Islet precursor cell (in vitro differentiated cells): ENCODE measurements at places on chromosomes 12 and 14.
A peak's percentile ranks its signal among the peaks of the same experiment; 100 is the strongest.

GRCh38 chr12:113478351-113479011, 6.8 kb upstream of the LHX5 start:
- no peak for DNase-seq

DNA sequence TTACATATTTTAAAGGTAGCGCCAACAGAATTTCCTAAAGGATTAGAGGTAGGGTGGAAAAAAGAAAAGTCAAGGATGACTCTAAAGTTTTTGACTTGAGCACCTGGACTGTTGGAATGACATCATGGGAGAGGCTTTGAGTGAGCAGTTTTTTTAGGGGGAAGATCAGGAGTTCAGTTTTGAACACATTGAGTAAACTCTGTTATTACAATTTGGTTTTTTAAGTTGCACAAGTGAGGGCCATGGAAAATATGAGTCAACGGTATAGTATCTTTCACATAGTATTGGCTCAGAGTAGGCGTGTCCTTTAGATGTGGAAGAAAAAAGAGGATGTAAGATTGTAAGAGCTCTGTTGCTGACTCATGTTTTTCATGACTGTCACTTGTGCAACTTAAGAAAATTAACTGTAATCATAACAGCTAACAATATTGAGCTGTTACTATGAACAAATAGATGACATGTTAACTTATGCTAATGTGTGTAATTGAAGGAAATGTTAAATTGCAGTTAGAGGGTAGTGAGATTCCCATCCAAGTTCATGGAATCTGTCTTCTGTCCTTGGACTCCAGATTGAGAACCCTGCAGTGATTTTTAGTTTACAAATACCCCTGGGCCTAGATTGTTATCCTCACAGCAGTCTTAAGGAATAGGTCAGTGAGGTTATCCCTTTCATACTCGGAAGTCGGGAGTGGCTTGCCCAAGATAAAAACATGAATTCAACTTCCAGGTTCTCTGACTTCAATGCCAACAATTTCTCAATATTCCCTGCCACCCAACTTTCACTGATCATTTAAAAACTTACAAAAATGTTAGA, 48.2 kb upstream of the ATP2B1 start:
- no peak for DNase-seq

GRCh38 chr12:112341046-112341825, 41.0 kb downstream of the HECTD4 start:
- no peak for DNase-seq

GRCh38 chr14:60254176-60254575, 5.2 kb downstream of the PPM1A start:
- no peak for DNase-seq

- DNase-seq = peak; percentile 74
Observed at GRCh38 chr12:119696943-119697342, 29.0 kb downstream of the PRKAB1 start.

DNA sequence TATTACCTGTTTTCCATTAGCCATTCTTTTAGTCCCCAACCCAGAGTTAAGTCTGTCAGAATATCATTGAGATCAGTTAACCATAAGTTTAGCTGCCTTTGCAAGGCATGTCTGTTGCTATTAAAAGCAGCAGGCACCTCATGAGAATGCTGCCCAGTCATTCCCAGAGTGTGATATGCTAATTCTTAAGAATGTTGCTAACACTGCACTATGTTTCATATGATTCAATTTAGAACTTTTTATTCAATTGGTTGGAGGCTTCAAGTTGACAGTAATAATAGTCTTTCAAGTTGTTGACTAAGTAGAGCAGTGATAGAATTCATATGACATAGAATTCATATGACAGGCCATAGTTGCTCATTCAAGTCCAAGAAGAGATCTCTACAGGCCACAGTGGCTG, 292.3 kb downstream of the FUT8 start:
- no peak for DNase-seq

DNA sequence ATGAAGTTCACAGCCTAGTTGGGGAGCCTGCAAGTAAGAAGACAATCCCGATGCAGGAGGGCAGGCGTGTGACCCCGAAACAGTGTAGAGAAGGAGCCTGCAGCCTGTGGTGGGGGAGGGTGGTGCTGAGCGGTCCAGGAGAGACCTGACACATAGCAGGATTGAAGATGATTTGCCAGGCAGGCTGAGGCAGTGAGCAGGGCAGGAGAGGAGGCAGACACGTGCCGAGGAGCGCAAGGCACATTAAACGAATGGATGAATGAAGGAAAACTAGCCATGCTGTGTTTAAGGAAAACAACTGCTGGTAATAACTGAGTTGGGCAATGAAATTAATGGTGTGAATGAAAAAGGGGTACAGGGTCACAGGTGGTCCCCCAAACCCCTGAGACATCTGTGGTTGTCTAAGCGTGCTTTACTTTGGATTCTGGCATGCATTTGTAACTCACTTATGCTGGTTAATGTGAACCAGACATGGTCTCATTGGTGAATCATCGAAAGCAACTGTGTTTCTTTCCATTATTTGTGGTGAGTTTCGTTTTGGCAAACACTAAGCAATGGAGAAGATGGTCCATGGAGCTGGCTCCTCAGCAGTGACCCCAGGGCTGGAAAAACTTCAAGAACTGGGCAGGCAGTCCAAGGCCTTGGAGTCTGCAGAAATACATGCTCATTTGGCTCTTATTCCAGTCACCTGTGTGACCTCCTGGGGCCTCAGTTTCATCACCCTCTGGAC, 96.9 kb upstream of the EVL start:
- DNase-seq = no peak

GRCh38 chr12:92847368-92847767, 81.7 kb downstream of the EEA1 start:
- no peak for DNase-seq

- no peak for DNase-seq
Observed at GRCh38 chr14:88493392-88494185, 61.2 kb downstream of the PTPN21 start.

DNA sequence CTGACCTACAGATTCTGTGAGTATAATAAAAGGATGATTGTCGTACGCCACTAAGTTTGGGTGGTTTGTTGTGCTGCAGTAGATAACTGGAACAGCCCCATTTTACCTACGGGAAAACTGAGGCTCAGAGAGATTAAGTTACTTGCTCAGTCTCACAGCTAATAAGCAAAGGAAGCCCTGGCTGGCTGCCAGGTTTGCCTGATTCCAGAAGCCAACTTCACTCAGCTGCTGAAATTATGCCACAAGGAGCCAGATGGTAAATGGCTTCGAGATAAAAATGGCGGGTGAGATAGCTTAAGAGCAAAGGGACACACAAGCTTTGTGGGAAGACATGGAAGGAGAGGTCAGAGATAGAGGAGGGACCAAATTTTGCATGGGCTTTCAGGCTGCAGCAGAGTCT, 191.5 kb upstream of the NOS1 start:
- DNase-seq = no peak

DNA sequence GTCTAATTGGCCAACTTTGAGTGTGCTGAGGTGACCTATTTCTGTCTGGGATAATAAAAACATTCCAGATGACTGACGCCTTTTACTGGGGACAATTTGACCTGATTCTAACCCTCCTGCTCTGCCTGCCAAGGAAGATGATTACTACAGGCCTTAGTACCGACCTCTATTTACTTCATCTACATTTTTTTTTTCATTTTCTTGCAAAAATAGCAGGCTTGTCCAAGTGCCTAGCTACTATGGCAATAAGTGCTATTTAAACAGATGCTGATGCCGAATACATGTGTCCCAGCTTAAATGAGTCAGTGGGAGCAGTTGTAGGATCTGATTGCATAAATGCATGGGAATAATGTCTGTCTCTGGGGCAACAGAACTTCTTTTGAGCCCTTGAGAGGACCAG, 254.3 kb downstream of the RGS6 start:
- no peak for DNase-seq

GRCh38 chr12:84810611-84811010, 102.0 kb downstream of the SLC6A15 start:
- DNase-seq = no peak

DNA sequence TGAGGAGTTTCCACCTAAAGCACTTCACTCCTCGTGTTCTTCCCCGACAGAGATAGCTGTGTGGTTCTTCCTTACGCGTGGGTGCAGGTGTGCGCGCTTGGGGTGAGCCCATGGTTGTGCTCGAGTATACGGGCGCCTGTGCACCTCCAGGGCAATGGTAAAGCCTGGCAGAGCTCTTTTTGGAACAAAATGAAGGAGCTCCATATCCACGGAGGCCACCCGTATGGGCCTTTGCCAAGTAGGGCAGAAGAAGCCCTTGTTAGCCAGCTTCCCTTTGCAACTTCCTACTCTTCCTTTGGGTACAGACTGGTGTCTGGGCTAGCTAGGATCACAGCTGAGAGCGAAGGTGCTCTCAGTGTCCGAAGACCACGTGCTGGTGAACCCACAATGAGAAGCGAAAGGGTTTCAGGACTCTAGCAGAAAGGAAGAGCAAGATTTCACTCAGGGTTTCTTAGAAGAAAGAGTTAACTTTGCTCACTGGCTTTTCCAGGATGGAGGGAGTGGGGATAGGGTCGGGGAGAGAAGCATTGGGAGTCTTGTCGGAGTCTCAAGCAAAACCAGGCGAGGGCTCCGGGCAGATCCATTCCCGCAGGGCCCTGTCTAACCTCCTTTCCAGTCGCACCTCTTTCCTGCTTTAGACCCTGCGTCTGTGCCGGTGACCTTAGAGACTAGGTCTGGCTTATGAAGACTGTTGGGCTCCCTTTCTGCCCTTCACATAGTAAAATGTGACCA, 960 bp upstream of the LRFN5 start:
- DNase-seq = peak; percentile 88

GRCh38 chr12:25531502-25532052, 21.5 kb downstream of the LMNTD1 start:
- no peak for DNase-seq

- DNase-seq = no peak
Observed at GRCh38 chr14:104557766-104558165, 21.8 kb upstream of the C14orf180 start.

DNA sequence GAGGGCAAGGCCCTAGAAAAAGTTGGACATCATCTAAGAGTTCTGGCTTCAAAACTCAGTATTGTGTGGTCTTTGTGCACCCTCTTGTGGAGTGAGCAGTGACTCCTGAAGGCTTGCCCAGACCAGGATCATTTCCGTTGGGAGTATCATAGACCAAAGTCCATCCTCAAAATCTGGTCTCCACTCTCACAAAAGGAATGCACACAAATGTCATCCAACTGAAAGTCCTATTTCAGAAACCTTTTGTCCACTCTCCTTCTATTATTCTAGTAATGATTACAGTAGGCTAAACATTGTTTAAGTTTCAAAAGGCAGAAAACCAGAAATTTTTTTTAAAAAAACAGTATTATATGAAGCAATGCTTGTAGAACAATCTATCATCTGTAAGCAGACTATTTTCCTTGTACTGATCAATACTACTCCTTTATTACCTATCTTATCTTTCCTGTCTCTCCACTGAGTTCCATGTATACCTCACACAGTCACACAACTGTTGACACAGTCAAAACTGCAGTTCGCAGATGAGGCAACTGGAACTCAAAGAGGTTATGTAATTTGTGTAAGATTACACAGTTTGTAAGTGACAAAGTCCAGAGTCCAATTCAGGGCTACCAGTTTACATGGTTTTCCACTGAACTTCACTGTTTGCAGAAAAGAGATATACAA, 41.4 kb downstream of the COX16 start:
- peak; percentile 74 for DNase-seq

- no peak for DNase-seq
Observed at GRCh38 chr12:71130521-71131069, 27.2 kb downstream of the TSPAN8 start.

DNA sequence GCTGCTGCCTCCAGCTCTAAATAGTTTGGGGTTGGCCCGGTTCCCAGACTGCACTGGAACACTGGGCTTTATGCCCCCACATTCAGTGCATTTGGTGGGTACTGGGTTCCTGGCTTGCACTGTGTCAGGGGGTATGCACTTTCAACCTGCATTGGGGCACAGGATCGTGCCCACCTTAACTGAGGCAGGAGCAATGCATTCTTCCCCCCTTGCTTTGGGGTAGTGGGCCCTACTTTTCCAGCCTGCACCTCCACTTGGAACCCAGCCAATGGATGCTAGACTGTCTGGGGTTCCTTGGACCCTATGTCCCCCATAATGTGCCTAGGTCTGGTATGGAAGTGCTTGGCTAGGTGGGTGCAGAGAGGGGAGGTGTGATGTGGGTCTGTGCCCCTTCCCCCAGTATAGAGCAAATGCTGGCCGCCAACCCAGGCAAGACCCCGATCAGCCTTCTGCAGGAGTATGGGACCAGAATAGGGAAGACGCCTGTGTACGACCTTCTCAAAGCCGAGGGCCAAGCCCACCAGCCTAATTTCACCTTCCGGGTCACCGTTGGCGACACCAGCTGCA, 615 bp downstream of the TARBP2 start:
- no peak for DNase-seq

DNA sequence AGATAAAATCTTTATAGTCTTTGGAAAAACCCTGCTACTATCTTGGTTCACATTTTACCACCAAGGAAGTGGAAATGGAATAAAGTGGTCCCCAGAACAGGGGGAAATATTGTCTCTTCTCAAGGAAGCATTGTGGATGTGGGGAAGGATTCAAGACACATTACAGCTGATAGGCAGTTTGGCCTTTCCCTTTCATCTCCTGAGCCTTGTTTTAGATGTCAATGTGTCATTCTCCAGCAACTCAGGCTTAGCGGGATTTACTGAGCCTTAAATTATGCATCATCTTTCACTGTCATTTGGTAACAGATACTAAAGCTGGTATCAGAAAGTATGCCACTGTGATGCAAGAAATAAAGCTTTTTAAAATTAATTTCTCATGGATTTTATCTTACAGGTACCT, 136.2 kb downstream of the STXBP6 start:
- no peak for DNase-seq

GRCh38 chr12:50174971-50175715, 8.0 kb upstream of the CERS5 start:
- no peak for DNase-seq

- no peak for DNase-seq
Observed at GRCh38 chr14:99571303-99571986, 32.6 kb downstream of the CCDC85C start.

- DNase-seq = no peak
Observed at GRCh38 chr12:125229878-125230530, 164.8 kb downstream of the AACS start.

DNA sequence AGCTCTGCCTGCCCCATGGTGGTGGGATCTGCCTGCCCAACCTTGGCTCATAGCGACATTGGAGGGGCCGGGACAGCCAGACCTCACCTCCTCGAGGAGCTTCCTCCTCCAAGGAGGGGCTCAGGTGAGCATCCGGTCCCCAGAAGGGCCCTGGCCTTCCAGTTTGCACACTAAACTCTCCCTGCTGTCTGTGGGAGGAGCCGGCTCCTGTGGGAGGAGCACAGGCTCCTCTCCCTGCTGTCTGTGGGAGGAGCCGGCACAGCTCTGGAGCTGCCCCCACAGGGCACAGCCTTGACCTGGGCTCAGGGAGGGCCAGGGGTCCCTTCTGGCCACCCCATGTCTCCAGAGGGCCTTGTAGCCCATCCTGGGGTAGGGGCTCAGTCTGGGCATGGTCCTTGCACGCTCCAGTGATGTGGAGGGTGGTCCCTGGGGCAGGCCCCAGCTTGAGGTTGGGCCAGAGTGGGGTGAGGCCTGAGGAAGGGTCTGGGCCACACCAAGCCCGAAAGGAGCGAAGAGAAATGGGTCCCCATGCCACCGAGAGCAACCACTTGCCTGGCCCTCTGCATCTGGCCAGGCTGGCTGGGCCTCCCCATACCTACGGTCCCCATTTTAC, 147.5 kb upstream of the C14orf180 start:
- peak; percentile 55 for DNase-seq
